ENCODE measurements at places on chromosomes 6 and 20.

DNA sequence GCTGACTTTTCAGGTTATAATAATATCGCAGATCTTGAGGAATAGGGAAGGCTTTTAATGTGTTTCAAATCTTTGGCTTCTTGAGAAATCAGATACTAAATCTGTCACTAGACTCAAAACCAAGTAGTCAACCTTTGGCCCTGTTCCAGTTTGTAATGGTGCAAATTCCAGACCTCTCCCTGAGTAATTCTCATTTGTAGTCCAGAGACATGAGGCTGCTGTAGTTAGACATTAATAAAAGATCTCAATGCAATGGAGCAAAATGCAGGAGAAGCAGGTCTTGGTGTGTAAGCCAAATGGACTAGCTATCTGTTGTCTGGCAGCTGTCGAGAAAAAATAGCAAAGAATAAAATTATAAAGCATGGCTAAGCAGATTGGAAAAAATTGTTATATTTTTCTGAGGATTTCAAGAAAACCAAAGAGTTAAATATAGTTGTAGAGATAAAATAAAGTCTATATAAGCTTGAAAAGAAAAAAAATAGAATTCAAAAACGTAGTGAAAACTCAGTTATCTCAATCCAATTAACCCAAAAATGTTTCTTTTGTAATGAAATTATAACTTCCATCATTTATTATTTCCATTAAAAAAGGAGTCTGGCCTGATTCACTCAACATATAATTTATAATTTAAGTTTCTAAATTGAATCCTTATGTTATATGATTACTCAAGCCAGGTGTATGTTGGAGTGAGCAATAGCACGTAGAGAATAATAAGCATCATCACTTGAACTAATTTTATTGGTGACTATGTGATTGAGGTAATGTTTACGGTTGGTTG, 161.5 kb upstream of the ADGRB3 start:
- no peak for DNase-seq

DNA sequence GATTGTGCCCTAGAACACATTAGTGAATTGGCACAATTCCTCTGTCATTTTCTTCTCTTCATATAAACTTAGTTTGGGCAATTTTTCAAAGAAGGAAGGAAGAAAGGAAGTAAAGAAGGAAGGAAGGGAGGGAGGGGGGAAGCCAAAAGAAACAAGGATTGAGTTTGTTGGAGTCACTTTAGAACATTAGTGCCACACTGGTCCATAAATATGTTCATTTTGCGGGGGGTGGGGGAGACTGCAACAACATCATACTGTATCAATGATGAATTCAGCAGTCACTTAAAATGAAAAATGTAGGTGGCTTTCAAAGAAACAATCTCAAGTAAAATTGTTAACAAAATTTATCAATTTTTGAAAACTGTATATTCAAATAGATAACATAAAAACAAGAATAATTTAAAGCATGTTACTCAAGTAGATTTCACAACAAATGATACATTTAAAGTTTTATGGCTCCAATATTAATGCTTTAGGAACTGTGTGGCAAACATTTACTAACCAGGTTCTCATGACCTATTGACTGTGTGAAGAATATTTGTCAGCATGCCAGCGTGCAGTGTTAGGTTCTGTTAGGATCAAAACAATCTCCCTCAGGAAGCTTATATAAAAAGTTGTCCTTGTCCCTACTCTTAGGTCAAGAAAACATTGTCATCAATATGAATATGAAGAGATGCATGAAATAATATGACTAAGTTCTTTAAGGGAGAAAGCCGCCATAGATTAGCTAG, 208.1 kb upstream of the AGPAT4 start:
- no peak for DNase-seq

GRCh38 chr6:32627831-32628230, 9.4 kb upstream of the HLA-DQA1 start:
- no peak for DNase-seq

DNA sequence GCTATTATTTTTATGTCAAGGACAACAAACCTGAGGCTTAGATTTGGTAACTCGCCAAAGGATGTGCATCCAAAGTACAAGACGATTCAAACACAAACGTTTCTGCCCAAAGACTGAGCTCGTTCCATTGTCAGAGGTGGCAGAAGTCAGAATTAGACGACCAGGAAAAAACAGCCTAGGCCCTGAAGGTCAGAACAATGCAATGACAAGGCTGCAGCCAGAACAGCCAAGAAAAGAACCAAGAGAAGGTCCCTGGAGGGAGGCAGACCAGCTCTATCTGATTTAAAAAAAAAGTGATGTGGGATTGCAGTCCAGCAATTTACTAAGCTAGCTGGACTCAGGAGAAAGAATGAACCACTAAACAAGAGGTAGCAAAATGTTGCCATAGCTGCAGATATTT, 54.2 kb downstream of the NCOA7 start:
- no peak for DNase-seq

DNA sequence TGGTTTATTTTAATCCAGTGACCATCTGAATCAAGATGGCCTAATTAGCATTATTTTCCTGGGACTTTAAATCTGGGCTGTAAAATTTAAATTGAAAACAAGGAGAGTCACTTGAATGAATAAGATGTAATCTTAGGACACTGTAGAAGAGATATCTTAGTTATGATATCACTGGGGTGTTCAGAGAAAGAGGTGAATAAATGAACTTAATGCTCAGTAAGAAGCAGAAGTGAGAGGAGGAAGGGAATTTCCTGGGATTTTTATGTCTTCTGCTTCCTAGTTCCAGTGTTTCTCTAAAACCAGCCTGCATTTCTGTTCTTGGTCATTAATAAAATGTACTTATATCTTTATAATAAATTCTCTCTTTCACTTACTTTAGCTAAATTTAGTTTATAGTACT, 136.8 kb upstream of the PTPRK start:
- no peak for DNase-seq

- no peak for DNase-seq
Observed at GRCh38 chr6:167495506-167496401, 170.9 kb downstream of the TTLL2 start.

GRCh38 chr6:36378243-36378920, 9.1 kb downstream of the ETV7 start:
- no peak for DNase-seq

DNA sequence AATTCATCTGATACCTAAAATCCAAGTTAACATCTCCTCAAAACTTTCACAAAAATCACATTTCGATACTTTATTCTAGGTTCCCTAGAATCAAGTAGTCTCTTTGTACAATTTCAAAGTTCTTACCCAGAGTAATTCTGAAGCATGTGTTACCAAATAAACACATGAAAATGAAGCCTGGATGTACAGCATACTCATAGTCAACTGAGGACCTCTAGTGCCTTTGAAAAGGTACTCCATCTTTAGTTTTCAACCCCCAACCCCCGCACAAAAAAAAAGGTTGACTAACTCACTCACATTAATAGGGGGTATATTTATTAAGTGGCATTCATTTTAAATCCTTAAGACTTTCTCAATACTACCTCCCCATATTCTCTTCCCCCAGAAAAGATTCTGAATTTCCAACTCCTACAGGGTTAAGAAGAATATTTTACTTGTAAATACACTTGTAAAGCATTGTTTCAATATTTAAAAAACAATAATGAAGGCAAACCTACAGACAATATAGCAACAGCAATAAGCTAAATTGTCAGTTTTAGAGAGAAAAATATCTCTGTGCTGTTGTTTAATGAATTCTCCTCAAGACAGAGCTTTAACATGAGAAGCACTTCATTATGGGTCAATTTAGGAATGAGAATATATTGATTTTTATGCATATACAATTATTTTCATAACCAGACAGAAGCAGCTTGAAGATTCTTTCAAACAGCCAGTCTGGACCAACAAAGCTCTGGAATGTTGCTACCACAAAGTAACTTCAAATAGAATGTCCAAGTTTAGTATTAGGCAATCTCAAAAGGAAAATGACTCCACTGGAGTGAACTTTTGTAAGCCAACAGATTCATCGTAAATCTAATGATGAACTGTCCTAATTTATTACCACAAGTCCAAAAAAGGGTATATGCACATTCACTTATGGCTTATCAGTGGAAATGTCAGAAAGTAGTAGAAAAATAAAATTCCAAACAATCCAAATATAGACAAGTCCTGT, 3.3 kb downstream of the PLN start:
- DNase-seq = no peak

DNA sequence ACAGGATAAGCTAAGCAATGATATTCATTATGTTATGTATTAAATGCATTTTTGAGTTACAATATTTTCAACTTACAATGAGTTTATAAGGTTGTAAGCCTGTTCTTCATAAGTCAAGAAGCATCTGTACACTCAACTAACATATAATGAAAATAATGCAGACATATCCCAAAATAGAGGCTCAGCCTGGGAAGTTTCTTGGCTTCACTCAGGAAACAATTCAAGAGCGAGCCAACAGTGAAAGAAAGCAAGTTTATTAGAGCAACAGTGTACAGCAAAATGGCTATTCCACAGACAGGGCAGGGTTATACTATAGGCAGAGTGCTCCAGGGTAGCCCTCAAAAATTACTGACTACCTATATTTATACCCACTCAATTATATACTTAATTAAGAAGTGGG, 1581.8 kb downstream of the HACE1 start:
- no peak for DNase-seq

DNA sequence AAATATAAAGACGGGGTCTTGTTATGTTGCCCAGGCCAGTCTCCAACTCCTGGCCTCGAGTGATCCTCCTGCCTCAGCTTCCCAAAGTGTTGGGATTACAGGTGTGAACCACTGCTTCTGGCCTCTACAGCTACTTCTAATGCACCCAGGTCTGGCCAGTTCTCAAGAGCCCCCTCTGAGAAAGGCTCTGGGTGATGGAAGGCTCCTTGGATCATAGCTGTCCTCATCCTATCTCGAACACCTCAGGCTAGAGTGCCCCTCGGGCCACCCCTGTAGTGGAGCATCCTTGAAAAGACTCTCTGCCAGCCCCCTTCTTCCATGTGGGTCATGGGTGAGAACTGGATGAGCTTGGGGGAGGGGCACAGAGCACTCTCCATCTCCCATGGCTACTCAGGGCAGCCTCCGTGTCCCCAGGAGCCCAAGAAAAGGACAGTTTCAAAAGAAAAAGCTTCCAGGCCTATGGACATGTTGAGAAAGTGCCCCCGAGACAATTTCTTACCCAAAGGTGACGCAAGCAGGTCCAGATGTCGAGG, 714 bp upstream of the MYLK2 start:
- no peak for DNase-seq

- DNase-seq = no peak
Observed at GRCh38 chr6:132140189-132140588, 189.0 kb upstream of the CCN2 start.

- DNase-seq = no peak
Observed at GRCh38 chr6:156720691-156721685, 56.2 kb upstream of the ARID1B start.

Measured in stimulated activated CD4-positive, alpha-beta T cell treated with anti-CD3 and anti-CD28 coated beads, TNF-alpha, amount 100 ng/mL, for 48 hours (primary cell).